Activated CD4-positive, alpha-beta T cell treated with anti-CD3 and anti-CD28 coated beads for 48 hours (primary cell): ENCODE measurements at places on chromosomes 12 and 14.

DNA sequence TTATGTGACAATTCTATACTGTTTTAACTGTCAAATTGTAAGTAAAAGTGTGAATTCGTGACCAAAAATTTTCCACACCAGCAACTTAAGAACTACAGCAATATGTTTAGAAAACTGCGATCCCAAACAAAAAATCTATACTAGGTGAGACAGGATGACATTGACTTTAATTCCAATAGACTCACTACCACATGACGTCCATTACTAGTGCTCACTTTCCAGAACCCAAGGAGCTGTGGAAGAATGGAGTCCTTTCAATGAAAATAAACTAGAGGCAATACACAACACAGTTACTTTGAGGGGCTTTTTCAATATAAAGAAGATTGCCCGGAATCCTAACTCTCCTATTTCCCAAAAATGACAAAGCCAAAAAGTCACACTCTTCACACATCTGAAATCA is 1.4 kb downstream of the EPS8 start:
- no peak for DNase-seq

- no peak for DNase-seq
Measured at GRCh38 chr14:26872515-26873361, 274.9 kb upstream of the NOVA1 start.

GRCh38 chr12:81332054-81332453 is 254.2 kb downstream of the ACSS3 start:
- no peak for DNase-seq

DNA sequence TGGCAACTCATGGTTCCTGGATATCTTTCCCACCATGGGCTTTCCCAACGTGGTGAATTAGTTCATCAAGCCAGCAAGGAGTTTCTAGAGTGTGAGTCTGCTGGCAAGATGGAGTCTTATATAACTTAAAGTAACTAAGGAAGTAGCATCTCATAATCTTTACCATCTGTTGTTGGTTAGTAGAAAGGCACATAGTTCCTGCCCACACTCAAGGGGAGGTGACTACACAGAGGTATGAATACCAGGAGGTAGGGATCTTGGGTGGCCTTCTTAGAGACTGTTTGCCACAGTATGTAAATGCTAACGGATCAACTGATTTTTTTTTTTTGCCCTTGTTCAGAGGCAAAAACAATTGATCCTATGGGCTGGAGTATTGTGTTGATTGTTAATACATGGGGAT is 446.9 kb downstream of the ATP23 start:
- DNase-seq = no peak

DNA sequence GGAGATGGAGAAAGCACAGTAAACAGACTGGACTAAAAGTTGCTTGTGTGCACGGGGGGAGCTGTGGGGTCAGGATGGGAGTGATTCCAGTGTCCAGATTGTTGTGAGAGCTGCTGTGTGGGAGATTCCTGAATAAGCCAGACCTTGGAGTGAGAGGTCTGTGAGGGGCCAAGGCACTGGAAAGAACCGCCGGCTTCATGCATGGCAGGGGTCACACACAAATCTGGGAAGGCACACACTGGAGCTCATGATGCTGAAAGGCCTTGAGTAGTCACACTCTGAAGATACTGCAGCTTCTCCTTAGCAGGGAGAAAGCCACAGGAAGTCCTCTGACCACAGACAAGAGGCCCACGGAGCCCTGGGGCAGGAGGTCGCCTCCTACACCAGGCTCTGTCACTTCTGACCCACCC is 23.1 kb downstream of the ADCY6 start:
- DNase-seq = peak; percentile 33

DNA sequence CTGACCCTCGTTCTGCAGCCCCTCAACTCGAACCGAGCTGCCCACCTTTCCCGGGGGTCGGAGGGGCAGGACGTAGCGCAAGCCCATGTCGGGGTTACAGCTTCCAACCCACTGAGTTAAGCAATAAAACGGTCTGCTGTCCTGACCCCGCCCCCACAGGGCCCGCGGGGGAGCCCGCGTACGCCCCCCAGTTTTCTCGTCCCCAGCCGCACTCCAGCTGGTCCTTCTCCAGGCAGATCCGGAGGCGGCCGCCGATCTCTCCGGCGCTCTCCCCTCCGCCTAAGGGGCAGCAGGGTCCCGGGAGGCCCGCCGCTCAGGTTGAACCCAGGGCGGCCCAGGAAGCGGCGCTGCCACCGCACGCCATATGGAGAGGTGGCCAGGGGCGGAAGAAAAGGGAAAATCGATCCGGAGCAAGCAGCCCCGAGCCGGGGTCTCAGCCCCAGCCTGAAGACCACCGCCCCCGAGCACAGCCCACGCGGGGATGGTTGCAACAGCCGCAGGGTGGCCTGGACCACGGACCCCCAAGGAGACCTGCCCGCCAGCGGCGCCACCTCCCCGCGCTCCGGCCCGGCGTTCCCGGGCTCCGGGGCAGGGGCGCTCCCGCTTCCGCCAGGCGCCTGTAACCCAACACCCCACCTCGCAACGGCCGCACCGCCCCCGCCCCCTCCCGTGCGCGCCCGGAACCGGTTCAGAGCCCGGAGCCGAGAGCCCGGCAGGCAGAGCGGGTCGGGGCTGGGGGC is 760 bp downstream of the ACTN1 start:
- DNase-seq = peak; percentile 60

DNA sequence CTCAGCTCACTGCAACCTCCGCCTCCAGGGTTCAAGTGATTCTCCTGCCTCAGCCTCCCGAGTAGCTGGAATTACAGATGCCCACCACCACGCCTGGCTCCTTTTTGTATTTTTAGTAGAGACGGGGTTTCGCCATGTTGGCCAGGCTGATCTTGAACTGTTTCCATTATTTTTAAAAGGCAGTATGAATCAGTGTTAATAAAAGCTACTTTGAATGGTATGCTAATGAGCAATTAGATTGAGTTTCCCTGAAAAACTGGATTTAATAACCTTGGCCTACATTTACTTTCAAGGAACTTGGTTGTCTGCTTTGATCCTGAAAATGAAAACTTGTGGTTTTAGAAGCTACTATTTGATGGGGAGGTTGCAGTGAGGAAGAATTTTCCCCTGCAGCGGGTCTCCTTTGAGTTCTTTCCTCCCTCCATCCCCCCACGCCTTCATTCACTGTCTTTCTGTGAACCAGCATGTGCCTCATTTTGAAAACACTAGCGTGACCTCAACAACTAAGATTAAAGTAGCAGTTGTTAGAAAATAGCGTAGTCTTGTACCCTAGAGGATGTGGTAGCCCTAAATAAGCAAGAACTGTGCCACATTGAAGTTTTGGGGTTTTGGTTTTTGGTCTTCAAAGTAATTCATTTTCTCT is 17.8 kb upstream of the RPS6KA5 start:
- DNase-seq = peak; percentile 66

DNA sequence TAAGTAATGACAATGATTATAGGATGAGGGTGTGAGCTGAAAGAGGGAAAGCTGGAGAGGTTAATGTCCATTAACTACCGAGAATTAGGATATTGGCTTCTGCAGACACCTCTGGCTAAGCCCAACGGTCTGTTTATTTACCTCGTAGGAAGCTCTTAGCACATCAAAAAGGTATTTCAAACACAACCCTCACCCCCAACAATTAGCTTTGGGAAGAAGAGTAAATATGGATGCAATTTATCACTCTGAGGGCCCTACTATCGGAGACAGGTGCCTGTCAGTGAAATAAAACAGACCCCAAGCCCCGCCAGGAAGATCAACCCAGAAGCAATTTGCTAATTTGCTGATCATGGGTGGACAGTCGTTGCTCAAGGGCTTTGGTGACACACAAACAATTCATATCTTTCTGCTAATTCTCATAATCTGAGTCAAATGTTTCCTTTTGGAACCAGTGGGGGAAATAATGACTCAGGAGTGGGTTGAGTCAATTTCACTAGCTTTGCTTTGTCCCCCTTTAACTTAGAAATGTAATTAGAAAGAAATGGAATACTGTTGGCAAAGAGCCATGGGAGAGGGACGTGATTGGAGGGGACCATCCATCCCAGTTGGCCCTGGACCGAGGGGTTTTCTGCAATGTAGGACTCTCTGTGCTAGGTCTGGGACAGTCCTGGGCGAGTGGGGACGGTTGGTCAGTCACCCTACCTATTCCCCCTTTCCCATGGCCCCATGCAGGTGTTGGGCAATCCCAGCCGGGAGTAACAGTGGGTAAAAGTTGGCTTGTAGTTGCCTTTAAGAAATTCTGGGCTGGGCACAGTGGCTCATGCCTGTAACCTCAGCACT is 99.1 kb upstream of the MED13L start:
- peak; percentile 22 for DNase-seq

DNA sequence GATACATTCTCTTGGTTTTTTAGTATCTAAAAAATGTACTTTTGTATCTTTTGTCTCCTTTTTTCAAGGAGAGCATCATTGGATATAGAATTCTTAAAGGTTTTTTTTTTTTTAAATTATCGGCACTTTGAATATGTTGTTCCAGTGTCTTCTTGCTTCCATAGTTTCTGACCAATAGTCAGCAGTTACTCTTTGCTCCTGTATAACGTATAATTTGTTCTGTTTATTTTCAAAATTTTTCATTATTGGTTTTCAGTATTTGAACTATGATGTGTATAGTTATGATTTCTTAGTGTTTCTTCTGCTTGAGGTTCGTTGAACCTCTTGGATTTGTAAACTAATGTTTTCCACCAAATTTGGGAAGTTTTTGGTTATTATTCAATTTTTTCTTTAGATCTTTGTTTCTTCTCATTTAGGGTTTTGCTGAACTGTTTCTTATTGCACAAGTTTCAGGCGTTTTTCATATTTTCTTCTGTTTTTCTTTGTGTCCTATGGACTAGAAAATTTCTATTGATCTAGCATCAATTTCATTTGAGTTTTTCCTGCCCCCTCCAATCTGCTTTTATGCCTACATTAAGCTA is 93.9 kb downstream of the PLBD1 start:
- DNase-seq = no peak

DNA sequence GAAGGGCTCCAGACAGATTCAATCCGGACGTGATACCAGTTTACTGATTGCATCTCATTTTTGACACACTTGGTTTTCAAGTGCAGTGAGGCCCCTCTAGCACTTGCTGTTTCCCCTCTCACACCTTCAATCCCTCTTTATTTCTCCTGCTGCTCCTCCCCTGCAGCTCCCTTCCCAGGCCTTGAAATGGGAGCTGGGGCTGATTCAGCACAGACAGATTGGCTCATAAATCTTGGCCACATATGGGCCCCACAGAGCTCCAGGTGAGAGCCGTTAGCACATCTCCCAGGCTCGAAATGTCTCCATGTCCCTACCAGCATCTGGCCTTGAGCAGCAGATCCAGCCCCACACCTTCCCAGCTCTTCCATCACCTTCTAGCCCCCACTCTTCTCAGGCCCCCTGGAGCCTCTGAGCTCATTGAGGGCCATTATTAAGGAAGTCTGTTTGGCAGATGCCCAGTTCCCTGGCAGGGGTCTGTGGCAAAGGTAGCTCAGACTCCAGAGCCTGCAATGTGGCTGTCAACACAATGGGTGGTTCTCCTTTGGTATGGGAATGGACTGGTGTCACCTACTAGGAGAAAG is 220.3 kb upstream of the FKBP4 start:
- DNase-seq = no peak

- DNase-seq = no peak
Measured at GRCh38 chr12:120663741-120664140, 23.2 kb upstream of the MLEC start.

GRCh38 chr14:44379292-44379977 is 127.6 kb downstream of the FSCB start:
- no peak for DNase-seq

- DNase-seq = peak; percentile 83
Measured at GRCh38 chr14:106879241-106879640, 1352.9 kb downstream of the TMEM121 start.

GRCh38 chr14:102933618-102934231 is 11.3 kb downstream of the AMN start:
- no peak for DNase-seq

GRCh38 chr12:123058481-123058880 is 78.0 kb downstream of the ARL6IP4 start:
- no peak for DNase-seq

- peak; percentile 28 for DNase-seq
Measured at GRCh38 chr14:76781648-76782051, 20.4 kb downstream of the VASH1 start.

GRCh38 chr14:28966416-28967233 is 200.0 kb downstream of the FOXG1 start:
- no peak for DNase-seq

DNA sequence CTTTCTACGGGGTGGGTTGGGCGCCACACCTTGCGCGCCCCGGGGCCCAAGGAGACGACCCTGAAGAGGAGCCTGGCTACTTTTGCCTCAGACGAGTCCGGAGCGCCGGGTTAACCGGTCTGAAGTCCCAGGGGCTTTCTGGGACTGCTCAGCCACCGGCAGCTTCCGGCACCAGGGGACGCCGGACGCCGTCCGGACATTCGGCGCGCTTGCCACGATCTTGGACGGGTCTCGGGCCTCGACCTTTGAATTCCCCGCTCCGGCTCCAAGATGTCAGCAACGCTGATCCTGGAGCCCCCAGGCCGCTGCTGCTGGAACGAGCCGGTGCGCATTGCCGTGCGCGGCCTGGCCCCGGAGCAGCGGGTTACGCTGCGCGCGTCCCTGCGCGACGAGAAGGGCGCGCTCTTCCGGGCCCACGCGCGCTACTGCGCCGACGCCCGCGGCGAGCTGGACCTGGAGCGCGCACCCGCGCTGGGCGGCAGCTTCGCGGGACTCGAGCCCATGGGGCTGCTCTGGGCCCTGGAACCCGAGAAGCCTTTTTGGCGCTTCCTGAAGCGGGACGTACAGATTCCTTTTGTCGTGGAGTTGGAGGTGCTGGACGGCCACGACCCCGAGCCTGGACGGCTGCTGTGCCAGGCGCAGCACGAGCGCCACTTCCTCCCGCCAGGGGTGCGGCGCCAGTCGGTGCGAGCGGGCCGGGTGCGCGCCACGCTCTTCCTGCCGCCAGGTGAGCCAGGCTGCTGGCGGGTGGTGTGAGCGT is at the start of gene ACOT4:
Gene ACOT4 (plus strand): TSS at position 184 of the 760 bp plus-strand sequence. CDS start 87 bp downstream, at position 271.
- DNase-seq = peak; percentile 57

DNA sequence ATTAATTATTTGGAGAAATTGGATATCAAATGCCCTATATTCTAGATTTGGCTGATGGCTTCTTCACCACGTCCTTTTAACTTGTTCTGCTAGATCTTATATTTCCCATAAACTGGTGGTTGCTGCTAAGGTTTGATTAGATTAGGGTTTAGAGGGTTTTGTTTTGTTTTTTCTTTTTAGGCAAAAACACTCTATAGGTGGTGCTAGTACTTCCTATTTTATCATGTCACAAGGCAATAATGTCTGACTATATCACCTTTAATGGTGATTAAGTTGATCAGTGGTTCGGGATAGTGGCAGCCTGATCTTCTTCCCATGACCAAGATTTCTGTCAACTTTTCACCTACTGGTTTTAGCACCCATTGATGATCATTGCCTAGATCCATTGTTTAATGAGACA is 455.1 kb downstream of the RAD51B start:
- no peak for DNase-seq

- peak; percentile 9 for DNase-seq
Measured at GRCh38 chr12:104049903-104050356, at the start of gene GLT8D2. GLT8D2 (minus strand) TSS chr12:104050187; CDS start chr12:104019648, 30,539 bp downstream.
